Small intestine (tissue), 16 donors: ENCODE measurements at places on chromosomes 3 and 15.

DNA sequence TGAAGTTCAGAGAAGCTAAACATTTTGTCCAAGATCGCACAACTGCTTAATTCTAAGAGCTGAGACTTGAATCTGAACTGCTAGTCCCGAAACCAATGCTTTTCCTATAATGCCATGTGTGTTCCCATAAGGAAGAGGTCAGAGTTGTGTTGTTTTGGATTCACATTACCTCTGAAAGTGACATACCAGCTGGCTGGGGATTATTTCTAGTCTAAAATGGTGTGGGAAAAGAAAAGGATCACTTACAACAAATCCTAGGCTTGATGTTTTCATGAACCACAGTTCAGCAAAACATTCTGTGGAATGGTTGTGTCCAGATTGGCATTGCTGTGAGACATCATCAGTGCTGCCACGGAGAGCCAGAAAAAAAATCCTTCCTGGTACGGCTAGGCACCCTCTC is 35.0 kb upstream of the LRRC3B start:
- H3K36me3 ChIP-seq: no peaks in the 10 kb centered on the region
- DNase-seq: no peak
- H3K4me3 ChIP-seq: no peak overlapping the region
- no peak overlapping the region for H3K27ac ChIP-seq

GRCh38 chr15:85762756-85763127 is 32.0 kb downstream of the KLHL25 start:
- H3K4me1 ChIP-seq: no peaks in the 10 kb centered on the region
- DNase-seq: no peak
- H3K27ac ChIP-seq: no peak overlapping the region
- no peaks in the 10 kb centered on the region for H3K27me3 ChIP-seq
- no peak overlapping the region for H3K4me3 ChIP-seq
- H3K36me3 ChIP-seq: peaks cover 2% of the 10 kb centered on the region

- no peak overlapping the region for H3K4me3 ChIP-seq
- DNase-seq: no peak
Observed at GRCh38 chr3:45582430-45582829, 12.1 kb upstream of the LIMD1 start.

DNA sequence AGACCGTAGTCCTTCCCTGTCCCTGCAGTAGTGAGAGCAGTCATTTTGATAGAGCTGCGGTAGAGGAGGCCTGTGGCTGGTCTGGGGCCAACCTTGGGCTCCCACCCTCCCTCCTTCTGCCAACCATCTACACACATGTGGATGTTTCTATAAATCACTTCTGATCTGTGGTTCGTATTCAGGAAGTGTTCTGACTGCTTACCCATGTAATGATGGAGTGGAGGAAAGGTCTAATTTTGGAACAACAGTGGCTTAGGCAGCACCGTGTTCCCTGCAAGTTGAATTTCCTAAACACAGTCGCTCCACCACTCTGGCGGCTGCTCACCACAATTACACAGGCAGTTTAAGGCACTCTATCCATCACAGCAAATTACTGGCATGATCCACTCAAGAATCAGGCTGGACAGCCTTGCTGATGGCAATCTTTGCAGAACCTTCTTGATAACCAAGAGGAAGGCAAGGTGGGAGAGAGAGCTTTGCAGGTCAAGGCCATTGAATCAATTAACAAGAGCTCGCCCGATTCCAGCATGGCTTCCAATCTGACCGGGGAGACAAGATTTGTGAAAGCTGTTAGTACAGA is 104.7 kb upstream of the VEPH1 start:
- H3K4me3 ChIP-seq: no peak overlapping the region
- H3K27me3 ChIP-seq: no peaks in the 10 kb centered on the region
- H3K36me3 ChIP-seq: no peaks in the 10 kb centered on the region
- DNase-seq: no peak

- H3K27me3 ChIP-seq: no peaks in the 10 kb centered on the region
- no peak for DNase-seq
- H3K36me3 ChIP-seq: no peaks in the 10 kb centered on the region
- H3K27ac ChIP-seq: no peak overlapping the region
Observed at GRCh38 chr3:9184461-9184835, 65.0 kb downstream of the SRGAP3 start.

GRCh38 chr15:74592222-74592621 is 23.4 kb upstream of the CLK3 start:
- peaks cover 71% of the 10 kb centered on the region for H3K36me3 ChIP-seq
- no peak overlapping the region for H3K27ac ChIP-seq
- H3K4me3 ChIP-seq: no peak overlapping the region
- H3K27me3 ChIP-seq: no peaks in the 10 kb centered on the region
- DNase-seq: no peak

- no peak overlapping the region for H3K27ac ChIP-seq
- peak; percentile 71 for DNase-seq
- no peak overlapping the region for H3K4me3 ChIP-seq
- H3K36me3 ChIP-seq: no peaks in the 10 kb centered on the region
Observed at GRCh38 chr15:40274350-40275274, 8.3 kb downstream of the ANKRD63 start.

- H3K27ac ChIP-seq: peak within 1 kb of the TSS; percentile 98
- peak; percentile 98 for DNase-seq
- H3K4me1 ChIP-seq: no peaks in the 10 kb centered on the region
- no peaks in the 10 kb centered on the region for H3K36me3 ChIP-seq
- H3K27me3 ChIP-seq: no peaks in the 10 kb centered on the region
Observed at GRCh38 chr3:187745201-187746058, at the start of gene BCL6. Gene BCL6 (minus strand): TSS chr3:187745468. CDS start chr3:187733693, 11,775 bp downstream.
